Amygdala (tissue), 56 donors: ENCODE measurements at places on chromosomes 1 and 21.
A peak's percentile ranks its signal among the peaks of the same experiment; 100 is the strongest.

DNA sequence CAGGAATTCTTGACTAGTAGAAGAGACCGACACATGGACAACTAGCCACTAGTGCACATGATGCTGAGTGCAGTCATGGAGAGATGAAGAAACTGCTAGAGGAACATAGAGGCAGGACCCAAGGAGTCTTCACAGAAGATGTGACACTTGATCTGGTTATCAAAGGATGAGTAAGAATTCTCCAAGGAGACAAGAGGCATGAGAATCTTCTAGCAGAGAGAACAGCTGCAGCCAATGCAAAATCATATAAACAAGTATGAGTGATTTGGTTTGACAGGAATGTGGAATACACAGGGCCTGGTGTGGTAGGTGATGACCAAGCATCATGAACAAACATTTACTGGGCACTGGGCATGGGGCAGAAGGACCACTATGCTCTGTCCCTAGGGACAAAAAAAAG, 140.9 kb upstream of the CTTNBP2NL start:
- DNase-seq: no peak

GRCh38 chr21:19523746-19524145, 1120.2 kb upstream of the TMPRSS15 start:
- no peak for DNase-seq

DNA sequence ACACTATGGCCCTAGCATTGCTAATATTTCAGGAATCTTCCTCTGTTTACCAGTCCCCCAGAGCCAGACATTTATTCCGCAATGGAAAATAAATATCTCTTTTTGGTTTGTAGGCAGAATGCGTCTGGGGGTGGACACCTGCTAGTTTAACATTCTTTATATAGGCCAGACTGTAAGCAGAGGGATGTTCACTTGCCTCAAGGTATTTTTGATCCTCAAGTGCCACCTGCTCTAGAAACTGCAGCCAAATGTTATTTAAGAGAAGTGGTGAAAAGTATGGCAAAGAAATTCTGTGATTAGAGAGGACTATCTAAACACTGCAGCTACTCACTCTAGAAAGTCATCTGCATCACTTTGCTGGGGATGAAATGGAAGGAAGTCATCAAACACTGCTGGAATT, 164.7 kb downstream of the NEGR1 start:
- no peak for DNase-seq

GRCh38 chr1:205954819-205955404, 11.7 kb upstream of the SLC26A9 start:
- DNase-seq: no peak

DNA sequence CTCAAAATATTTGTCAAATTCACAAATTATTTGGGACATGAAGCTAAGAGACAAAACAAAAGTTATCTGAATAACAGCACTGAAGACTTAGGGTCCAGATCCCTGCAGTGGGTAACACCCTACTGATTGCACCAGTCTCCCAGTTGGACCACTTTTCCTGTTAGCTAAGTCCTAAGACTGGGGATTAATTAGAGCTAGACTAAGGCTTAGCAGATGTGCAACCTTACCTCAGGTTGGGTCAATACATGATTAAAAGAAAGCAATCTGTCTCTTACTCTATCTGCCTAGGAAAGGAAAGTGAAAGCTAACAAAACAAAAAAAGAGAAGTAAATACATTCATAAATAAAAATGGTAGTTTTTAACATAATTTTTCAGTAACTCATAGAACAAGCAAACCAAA, 737.2 kb upstream of the CHRM3 start:
- DNase-seq: no peak

- no peak for DNase-seq
Measured at GRCh38 chr1:106937104-106937503, 119.4 kb upstream of the PRMT6 start.

- no peak for DNase-seq
Measured at GRCh38 chr1:26693599-26694572, 1.9 kb upstream of the ARID1A start.

- no peak for DNase-seq
Measured at GRCh38 chr1:18043871-18044270, 63.7 kb upstream of the IGSF21 start.

DNA sequence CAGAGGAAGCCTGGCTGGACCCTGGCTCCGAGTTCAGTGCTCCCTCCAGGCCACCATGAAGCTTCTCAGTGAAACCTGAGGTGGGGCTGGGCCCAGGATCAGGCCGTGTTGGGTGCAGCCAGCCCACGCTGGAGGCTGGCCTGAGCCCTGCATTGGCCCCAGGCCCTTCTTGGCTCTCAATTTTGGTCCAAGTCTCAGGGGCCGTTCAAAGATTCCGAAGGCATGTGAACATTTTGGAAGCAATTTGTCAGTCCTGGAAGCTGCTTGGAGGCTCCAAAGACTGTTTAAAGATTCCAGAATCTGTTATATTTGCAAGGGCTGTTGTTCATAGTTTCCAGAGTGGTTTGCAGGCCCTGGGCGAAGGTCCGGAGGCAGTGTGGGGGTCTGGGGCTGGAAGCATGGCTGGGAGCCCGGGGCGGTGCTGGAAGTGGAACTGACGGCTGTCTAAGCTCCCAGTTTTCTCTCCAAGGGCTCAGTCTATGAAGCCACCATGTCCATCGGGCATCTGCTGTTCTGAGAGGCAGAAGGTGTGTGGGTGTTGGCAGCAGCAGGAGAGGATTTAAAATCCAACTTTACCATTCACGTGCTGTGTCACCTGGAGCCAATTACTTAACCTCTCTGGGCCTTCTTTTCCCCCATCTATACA, 104.9 kb downstream of the EPHB2 start:
- peak; percentile 44 for DNase-seq

GRCh38 chr1:109769330-109770078, 5.8 kb upstream of the EPS8L3 start:
- no peak for DNase-seq

DNA sequence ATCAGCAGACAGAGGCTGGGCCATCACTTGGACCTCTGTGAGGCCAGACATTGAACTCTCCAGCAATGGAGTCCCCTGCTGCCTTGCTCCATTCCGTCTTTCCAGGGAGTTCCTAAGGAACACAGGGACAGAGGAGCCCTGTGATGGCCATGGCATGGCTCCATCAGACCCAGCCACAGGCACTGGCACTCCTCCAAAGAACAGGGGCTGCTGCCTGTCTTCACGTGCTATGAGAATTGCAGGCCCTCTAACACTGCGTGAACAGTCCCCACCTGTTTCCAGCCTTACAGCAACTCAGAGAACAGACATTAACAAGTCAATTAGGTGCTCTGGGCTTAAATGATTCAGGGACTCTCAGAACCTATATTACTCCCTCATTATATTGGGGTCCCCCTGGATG, 140.8 kb downstream of the ASTN1 start:
- no peak for DNase-seq

DNA sequence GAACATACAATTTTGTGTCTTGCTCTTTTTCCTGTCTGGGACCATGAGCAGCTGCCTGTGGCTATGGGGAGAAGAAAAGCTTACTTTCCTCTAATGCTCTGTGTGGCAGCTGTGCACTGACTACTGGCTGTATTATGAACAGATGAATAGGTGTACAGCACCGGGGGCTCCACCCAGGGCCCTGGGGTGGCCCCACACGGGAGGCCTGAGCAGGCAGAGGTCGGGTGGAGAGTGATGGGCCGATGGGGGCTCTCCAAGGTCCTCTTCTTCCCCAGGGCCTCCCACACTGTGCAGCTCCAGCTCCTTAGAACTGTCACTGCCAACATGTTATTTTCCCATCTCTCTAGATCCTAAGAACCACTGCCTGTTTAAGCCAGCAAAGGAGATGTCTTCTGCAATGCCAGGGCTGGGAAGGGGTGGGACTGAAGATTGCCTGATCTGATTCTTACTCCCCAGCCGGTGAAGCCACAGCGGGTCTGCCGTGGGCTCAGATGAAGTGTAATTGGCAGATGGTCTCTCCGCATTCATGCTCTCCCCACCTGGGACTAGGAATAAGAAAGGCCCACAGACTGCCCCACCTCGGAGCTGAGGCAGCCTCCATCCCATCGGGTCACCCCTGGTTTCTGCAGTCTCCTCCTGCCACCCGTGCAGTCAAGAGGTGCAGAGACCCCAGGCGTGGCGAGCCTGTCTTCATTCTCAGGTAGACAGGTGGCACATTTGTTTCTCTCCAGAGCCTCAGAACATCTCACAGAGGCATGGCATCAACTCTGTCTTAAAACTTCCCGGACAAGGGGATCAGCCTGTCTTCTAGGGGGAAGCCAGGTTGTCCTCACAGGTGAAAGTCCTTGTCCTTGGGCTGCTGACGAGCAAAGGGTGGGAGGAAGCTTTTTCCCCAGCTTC, 186.5 kb upstream of the GALNT2 start:
- no peak for DNase-seq

- no peak for DNase-seq
Measured at GRCh38 chr1:240149484-240150094, 57.9 kb downstream of the FMN2 start.

DNA sequence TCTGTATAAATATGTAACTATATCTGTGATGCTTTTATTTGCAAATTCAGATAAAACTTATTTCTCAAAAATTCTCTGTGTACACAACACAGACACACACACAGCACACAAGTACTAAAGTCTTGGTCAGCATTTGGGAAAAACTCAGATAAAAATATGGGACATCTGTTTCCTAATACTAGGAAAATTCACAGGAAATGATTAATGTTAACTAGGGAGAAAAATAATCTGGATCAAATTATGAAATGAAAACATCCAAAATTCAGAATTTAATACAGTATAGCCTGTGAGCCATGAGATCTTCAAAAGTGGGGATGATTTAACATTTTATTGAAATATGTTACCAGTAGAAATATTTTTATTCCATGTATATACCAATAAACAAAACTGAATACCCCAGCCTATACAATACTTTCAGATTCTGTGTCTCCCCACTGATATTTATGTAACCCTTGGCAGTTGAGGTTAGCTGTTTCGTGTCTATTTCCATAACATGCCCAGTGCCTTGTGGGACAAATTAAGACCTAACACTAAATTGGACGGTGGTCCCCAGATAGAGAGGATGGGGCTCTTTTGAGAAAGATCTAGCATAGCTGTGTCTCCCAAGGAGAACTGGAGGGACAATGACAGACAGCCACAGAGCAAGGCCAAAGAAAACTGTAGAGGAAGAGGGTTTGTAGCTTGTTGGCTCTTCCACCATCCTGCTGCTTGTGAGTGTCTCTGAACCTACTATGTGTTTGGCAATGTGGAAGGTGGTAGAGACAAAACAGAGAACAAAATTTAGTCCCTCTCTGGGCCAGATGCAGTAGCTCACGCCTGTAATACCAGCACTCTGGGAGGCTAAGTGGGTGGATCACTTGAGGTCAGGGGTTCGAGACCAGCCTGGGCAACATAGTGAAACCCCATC, 47.2 kb downstream of the GNG12 start:
- no peak for DNase-seq
